Stimulated activated CD4-positive, alpha-beta T cell treated with anti-CD3 and anti-CD28 coated beads, TNF-alpha, amount 100 ng/mL, for 24 hours (primary cell): ENCODE measurements at places on chromosomes 11 and 22.

DNA sequence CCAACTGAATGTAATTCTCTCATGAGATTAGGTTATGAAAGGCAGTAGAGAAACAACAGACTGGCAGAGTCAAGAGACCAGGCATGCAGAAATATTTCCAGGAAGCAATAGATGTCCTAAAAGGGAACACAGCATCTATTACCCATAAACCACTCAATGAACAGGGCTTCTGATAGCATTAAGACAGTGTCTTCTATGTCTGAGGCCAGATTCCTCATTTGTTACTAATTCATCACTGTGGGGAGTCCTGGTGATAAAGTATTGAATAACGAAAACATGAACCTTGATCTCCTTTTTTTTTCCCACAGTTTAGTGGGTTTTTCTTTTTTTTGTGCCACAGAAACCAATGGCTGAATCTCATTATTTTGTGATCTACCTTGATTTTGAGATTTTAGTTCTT lies 339.0 kb downstream of the METTL15 start:
- no peak for DNase-seq

- DNase-seq: no peak
Observed at GRCh38 chr11:7272373-7272772, 20.7 kb downstream of the SYT9 start.

DNA sequence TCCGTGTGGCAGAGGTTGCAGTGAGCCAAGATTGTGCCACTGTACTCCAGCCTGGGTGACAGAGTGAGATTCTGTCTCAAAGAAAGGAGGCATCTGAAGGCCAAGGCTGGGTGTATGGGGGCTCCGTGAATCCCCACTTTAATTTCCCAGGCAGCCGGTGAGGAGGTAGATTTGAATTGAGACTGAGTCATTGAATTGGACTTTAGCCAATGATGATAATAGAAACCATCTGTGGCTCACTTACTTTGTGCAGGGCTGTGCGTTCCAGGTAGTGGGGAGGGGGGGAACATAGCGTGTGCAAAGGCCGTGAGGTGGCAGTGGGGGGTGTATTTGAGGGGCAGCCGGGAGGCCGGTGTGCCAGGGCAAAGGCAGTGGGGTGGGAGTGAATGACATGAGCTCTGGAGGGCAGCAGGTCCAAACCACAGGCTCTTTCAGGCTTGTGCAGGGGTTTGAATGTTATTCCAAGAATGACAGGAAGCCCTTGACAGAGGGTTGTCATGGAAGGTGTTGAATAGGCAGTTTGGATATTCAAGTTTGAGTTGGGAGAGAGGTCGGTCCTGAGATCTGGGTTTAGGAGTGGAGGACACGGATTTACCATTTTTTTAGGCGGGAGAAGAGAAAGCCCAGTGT lies 6.1 kb downstream of the ARHGAP8 start:
- DNase-seq: no peak

GRCh38 chr11:47443028-47443700 lies 5.8 kb downstream of the RAPSN start:
- no peak for DNase-seq

DNA sequence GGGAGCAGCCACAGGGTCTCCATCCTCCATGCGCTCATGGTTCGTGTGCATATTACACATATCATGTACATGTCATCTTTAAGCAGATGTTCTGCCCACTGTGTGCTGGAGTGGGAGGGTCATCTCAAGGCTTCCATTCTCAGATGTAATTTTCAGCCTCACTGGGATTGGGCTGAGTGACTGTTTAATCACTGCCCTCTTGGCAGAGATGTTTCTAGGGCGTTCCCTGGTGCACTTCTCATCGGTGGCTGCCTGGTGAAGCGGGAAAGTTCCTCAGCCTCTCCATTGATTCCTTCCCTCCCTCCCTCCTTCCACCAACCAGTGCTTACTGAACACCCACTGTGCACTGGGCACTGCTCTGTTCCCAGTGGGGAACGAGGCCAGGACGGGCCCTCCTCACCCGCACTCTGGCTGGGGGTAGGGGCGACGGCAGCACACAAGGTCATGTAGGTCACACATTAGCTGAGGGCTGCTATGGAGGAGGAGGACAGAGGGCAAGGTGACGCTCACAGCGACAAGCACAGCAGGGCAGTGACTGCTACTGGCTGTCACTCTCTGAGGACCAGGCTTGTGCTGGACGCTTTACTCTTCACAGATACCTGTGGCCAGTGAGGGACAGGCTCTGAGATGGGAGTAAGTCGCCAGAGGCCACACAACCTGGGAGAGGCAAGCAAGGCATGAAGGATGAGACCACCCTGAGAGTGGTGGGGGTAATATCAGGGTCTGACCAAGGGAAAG lies 22.9 kb downstream of the GNAZ start:
- DNase-seq: no peak

GRCh38 chr22:46827781-46828180 lies 65.3 kb downstream of the TBC1D22A start:
- DNase-seq: no peak

GRCh38 chr11:17117262-17117661 lies 39.8 kb upstream of the RPS13 start:
- DNase-seq: no peak

GRCh38 chr11:59644528-59644927 lies 24.3 kb downstream of the PATL1 start:
- DNase-seq: no peak

DNA sequence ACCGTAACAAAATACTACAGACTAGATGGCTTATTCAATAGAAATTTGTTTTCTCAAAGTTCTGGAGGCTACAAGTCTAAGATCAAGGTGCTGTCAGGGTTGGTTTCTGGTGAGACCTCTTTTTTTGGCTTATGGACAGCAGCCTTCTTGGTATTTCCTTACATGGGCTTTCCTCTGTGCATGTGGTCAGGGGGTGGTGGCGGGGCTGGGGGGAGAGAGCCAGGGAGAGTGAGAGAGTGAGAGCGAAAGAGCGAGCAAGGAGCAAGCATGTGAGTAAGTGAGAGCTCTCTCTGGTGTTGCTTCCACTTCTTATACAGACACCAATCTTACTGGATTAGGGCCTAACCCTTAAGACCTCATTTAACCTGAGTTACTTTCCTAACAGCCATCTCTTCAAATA lies 181.5 kb downstream of the TMEM135 start:
- DNase-seq: no peak

DNA sequence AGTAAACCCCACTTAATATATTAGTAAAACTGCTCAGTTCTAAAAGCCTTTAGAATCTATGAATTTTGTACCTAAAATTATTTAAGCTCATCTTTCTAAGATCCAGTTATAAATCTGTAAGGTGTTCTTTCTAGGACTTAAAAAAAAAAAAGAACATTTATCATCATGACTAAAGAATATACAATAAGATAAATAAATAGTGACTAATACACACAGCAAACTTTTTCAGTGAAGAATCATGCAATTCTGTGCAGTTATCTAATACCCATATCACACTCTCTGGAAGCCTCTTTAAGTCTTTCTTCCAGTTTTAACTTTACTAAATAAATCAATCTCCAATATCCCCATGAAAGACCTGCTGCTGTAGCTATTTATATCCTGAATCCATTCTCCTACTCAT lies 59.8 kb downstream of the CEP57 start:
- DNase-seq: no peak

DNA sequence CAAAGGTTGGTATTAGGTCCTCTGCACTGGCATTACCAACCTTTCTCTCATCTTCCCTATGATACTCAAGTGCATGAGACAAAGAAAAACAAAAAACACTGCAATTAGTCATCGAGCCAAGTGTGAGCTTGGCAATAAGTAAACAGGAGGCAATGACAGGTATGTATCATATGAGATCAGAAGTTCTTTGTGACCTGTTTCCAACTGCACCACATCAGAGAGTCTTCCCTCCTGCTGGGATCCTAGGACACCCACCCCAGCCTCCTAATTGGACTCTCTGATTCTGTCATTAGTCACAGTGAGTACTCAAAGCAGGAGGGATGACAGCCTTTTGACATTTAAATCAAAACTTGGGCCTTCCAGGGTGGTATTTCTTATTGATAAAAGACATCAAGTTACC lies 7.8 kb upstream of the JAML start:
- peak; percentile 56 for DNase-seq

DNA sequence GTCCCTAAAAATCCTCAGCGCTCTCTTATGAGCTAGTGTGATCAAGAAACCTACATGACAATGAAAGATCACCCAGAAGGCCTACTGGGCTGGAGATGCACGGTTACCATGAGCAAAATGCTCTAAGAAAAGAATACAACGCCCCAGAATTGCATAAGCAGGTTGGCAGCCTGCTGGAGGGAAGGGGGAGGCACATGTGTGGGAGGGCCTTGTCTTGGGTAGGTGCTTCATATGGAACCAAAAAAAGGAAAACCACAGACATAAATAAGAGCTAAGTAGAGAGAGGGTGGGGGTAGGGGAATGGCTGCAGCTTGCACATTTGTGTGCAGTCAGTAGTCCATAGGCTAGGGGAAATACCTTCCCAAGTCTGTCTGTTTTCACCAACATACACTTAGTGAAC lies 2.8 kb downstream of the SIAE start:
- no peak for DNase-seq

- no peak for DNase-seq
Observed at GRCh38 chr22:37752189-37753087, 55.3 kb upstream of the GCAT start.

DNA sequence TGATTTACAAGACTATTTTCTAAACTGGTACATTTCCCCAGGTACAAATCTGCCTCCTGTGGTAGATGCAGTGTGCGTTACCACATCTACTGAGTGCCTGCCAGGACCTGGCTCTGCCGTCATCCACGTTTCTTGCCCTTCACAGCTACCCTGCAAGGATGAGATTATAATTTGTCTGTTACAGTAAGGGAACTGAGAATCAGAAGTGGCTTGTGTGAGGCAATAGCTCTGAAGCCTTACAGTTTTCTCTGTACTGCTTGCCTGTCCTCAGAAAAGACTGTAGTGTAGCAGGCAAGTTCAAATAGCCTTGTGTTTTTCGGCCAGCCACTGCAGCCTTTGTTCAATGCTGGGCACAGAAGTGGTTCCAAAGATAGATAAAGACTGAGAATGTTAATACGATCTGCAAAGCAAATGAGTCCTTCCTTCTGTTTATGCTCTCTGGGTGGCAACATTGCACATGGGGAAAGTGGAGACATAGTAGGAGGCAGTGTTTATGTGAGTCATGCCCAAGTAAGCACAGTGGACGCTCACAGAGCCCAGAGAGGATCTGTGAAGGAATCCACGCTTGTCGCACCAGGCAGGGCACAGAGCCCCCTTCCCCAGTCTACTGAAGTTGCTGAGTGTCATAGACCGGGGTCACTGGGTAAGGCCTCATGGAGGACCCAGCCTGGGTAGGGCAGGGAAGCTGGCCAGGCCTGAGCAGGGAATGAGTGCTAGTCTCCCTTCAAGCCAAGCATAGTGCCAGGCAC lies 49.1 kb downstream of the MICAL2 start:
- DNase-seq: no peak

GRCh38 chr11:128903248-128904061 lies 12.3 kb downstream of the KCNJ5 start:
- no peak for DNase-seq

GRCh38 chr22:43066134-43066533 lies 23.1 kb downstream of the TTLL1 start:
- no peak for DNase-seq

GRCh38 chr11:126476977-126477376 lies 121.5 kb downstream of the ST3GAL4 start:
- no peak for DNase-seq

DNA sequence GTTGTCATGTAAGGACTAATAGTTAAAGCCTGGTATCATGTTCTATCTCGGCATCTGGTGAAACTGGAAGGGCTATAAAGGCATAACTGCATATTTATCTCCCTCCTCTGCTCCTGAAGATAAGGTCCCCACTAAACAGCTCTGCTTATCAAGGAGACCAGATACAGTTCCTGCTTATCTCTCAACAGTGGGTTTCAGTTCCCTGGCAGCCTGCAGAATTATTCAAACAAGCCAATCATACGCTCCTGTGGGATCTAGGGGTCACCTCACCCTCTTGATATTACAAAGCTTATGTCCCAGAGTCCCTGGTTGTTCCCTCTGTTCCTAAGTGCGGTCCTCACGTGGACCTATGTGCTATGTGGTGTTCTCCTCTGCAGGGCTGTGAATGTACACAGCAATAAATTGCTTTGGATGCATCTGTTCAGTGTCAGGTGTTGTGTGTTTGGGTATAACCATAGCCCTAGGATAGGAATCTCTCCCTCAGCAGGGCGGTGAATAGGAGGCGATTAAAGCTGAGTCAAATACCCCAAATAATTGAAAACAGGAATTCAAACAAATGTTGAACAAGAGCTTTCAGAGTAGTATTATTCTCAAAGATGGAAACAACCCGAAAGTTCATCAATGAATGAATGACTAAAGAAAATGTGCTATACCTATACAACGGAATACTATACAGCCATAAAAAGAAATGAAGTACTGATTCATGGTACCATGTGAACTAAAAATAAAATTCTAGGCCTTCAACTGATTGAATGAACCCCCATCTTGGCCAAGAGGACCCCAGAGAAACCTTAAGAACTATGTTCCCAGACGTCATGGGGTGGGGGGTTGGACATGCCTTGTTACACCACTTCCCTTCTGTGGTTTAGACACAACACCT lies 3.1 kb upstream of the OOSP4A start:
- DNase-seq: no peak

DNA sequence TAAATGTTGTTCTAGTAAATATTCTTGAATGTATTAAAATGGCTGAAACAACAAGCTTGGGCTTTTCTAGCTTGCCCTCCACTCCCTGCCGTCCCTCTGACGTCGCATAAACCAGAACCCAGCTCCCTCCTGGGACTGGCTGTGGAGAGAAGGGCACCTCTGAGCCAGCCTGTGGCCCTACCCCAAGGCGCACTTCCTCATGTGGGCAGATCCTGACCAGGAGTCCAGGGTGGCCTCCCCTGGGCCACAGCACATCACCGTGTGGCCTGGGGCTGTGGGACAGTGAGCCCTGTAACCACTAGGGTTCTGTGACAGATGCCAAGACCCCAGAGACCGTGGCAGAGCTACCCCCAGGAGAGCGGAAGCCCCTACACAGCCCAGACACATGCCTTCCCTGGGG lies 10.2 kb upstream of the ADORA2A start:
- DNase-seq: no peak

DNA sequence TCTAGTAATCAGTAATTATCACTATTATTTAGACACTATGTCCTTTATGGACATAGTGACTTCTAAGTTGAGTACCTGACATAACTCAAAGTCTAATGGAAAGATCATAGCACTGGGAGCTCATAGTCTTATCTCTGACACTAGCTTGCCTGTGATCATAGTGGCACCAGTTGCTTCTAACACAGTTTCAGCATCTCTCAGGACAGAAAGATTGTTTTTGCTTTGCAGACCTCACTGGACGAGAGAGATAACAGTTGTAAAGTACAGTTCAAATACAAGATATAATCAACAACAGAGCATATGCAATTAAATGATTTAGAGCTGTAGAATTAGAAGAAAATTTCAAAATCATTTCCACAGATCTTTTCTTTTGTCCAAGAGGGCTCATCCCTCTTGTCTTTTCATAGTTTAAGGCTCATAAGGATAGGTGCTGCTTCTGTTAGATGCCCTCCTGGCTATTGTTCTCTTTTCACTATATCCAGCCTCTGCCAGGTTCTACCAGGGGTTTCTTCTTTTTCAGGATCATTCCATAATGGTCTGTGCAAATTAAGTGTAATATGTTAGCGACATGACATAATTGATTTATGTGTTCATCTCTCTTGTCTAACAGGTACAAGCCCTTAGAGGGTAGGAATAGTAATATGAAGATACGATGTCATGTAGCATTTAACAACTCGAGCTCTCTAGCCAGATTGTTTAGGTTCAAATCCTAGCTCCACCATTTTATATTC lies 1175.4 kb upstream of the TENM4 start:
- DNase-seq: no peak
